ENCODE measurements at places on chromosomes 3 and 15.
A peak's percentile ranks its signal among the peaks of the same experiment; 100 is the strongest.

DNA sequence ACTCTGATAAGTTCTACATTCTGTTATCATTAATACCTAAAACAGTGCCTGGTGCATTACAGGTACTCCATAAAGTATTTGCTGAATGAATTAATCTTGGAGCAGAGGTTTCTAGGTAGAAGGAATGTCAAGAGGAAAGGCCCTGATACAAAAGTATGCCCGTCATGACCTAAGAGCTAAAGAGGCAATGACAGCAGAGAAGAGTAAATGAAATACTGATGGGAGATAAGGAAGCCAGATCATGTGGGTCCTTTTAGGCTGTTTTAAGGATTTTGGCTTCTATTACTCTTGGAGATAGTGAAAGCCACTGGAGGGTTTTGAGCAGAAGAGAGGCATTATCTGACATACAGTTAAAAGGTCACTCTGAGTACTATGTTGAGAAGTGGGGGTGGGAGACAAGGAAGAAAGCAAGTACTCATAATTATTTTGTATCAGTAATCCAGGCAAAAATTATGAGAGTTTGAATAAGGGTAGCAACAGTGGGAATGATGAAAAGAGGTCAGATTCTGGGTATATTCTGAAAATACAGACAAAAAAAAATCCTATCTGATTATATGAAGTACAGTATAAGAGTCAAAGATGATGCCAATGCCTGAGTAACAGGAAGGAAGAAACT lies 48.3 kb downstream of the DENND4A start:
- no peak for DNase-seq

DNA sequence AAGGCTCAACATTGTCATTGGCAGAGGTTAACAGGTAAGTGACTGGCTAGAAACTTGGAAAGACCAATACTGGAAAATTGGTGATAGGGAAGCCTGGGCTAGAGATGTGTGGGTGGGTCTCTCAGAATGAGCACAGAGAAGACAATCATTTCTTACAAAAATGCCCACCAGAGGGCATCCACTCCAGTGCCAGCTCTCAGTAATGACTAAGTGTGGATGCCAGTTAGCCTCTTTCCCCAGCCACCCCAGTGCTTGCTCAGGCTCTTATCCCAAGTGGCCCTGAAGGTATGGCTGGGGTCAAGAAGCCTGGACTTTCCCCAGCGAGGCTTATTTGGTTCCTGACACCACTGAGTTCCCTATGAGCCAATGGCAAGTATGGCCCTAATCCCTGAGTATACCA lies 115.9 kb upstream of the ST8SIA2 start:
- peak; percentile 32 for DNase-seq

DNA sequence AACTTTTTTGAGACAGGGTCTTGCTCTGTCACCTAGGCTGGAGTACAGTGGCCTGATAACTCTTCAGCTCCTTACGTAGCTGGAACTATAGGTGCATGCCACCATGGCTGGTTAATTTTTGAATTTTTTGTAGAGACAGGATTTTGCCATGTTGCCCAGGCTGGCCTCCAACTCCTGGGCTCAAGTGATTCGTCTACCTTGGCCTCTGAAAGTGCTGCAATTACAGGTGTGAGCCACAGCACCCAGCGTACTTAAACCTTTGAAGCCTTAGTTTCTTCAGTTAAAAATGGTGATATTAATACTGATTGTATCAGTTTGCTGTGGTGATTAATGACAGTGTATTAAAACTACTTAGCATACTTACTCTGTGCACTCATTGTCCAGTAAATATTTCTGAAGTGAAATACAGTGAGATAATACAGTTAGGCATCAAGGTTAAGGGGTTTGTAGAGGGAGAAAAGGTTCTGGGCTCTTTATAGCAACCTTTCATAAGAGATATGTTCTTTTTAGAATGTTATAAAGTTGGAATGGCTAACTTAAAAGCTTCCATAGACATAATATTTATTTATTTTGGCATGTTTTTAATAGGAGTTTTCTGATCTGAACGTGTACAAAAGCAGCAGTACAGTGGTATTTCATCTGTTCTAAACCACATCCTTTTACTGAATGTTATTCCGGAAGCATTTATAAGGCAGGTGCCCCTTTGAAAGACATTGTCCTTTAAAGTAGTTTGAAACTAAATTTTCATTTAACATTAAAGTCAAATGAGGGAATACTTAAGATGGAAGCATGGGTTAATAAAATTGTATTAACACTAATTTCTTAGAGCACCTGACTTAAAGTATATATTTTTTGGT lies 23.6 kb downstream of the NCK1 start:
- no peak for DNase-seq

DNA sequence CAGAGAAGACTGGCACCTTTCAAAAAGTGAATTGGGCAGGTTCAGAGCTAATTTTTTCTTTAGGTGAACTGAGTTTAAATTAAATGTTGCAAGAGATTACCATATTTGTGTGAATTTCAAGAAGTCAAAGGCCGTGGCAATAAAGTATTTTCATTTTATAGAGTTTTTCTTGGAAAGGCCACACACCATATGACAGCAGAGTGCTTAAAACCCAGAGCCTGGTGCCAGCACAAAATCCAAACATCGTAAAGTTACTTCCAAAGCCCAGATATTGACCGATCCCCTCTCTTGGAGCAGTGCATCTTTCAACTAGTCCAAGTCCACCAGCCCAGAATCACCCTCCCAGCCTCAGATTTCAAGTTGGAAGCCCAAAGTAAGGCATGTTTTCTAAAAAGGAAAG lies 164.5 kb downstream of the VGLL4 start:
- no peak for DNase-seq

DNA sequence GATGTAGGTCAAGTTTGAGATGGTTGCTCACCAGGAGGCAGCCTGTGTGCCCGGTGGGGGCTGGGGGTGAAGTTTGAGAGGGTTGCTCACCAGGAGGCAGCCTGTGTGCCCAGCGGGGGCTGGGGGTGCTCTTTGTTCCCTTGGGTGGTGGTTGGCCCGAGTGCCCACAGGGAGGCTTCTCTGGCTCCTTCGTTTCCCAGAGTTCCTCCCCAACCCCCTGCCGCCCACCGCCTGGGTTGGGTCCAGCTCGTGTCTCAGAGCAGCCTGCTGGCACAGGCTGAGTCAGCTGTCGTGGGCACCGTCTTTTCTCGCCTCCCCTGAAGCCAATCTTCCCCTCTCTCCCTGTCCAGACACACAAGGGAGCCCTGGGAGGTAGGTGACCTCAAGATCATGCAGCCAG lies 3.1 kb downstream of the APBA2 start:
- no peak for DNase-seq

- DNase-seq: no peak
Observed at GRCh38 chr3:138796761-138797160, 38.0 kb downstream of the PIK3CB start.

GRCh38 chr3:59953104-59953503 lies 903.3 kb upstream of the CFAP20DC start:
- no peak for DNase-seq

DNA sequence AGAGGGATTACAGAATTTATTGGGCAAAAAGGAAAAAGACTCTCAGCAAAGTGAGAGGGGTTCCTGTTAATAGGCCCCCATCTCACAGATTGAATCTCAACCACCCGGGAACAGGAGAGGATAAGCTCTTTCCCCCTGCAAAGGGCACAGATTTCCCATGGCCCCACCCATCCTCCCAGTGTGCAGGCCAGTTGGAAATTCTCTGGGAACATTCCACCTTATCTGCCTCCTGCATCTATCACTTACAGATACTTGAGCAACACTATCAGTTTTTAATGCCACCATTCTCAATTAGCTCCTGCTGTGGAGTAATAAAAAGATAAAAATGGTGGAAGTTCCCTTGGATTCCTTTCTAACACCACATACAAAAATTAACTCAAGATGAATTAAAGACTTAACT lies 350.0 kb upstream of the BCHE start:
- no peak for DNase-seq

- DNase-seq: no peak
Observed at GRCh38 chr3:30640851-30641250, 34.5 kb downstream of the TGFBR2 start.

GRCh38 chr15:61331019-61331418 lies 101.9 kb upstream of the RORA start:
- no peak for DNase-seq

- DNase-seq: peak; percentile 38
Observed at GRCh38 chr3:29279806-29280205, 1.1 kb upstream of the RBMS3 start.

GRCh38 chr3:40924559-40925141 lies 274.7 kb upstream of the CTNNB1 start:
- no peak for DNase-seq

Data from AG10803 (cell line).